Stimulated activated CD4-positive, alpha-beta T cell treated with anti-CD3 and anti-CD28 coated beads, Interleukin-1b, Interleukin-23, amount 100 ng/mL, for 4 hours (primary cell): ENCODE measurements at places on chromosomes 6 and 20.

DNA sequence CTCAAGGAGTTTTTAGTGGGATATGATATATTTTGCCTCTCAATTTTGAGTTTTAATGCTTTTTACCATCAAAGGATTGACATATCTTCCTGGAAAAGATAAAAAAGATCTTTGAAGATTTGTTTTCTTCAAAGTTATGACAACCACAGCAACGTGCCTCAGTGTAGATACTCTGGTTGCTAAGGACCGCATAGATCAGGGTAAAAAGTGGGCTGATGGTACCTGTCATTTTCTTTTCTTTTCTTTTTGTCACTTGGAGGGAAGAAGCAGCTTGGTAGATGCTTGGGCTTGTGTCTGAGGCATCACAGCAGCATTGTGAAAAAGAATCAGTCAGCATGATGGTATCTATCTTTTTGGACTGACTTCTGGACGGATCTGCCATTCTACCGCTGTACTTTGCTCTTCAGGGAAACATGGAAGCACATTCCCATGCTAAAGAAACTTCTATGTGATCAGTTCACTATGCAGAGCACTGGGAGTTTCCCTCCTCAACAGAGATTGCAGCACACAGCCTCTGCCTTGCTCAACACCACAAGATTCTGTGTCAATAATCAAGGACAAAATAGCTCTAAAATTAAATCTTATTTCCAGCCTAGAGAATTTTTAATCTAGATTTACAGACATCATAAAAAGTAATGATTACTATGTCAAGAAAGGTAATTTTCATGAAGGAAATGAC lies 54.8 kb upstream of the SGK1 start:
- no peak for DNase-seq

- DNase-seq = no peak
Observed at GRCh38 chr6:22512686-22513427, 56.5 kb upstream of the HDGFL1 start.

GRCh38 chr20:64098471-64099013 lies 8.8 kb downstream of the NPBWR2 start:
- DNase-seq = no peak

- no peak for DNase-seq
Observed at GRCh38 chr6:25172819-25173218, 106.4 kb upstream of the CARMIL1 start.

- peak; percentile 49 for DNase-seq
Observed at GRCh38 chr20:33791959-33792597, 19.1 kb upstream of the CHMP4B start.

- DNase-seq = no peak
Observed at GRCh38 chr20:25286917-25287316, 39.0 kb downstream of the PYGB start.

DNA sequence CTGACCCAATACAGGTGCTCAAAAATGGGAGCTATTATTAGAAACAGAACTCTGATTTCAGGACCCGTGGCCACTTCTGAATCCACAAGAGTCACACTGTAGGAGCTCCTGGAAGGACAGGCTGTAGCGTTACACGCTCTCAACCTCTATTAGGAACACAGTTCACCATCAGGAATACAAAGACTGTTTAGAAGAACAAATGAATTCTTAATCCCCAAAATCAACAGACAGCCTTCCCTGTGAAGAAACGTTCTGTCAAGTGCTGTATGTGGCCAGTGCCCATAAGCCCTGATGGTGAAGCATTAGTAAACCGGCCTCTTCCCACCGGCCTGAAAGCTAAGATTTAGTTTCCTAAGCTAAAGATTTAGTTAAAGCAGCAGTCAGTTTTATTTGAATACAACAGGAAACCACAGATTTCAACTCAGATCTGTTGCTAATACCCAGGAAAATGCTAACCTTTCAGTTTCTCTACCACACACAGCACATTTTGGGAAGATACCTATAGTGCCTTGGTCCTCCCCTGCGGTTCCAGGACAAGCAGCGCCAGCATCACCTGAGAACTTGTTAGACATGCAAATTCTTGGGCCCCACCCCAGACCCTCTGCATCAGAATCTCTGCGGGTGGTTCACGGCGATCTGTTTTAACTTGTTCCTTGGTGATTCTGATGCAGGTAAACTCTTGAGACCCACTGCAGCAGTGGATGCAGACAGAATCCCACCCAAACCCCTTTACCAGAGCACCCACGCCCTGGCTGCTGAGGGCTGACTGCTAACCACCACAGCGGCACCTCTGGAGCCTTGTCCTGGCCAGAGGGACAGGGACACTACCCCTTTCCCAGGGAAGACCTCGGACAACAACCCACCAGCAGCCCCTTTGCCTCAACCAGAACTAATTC lies 33.4 kb downstream of the MTRES1 start:
- no peak for DNase-seq

DNA sequence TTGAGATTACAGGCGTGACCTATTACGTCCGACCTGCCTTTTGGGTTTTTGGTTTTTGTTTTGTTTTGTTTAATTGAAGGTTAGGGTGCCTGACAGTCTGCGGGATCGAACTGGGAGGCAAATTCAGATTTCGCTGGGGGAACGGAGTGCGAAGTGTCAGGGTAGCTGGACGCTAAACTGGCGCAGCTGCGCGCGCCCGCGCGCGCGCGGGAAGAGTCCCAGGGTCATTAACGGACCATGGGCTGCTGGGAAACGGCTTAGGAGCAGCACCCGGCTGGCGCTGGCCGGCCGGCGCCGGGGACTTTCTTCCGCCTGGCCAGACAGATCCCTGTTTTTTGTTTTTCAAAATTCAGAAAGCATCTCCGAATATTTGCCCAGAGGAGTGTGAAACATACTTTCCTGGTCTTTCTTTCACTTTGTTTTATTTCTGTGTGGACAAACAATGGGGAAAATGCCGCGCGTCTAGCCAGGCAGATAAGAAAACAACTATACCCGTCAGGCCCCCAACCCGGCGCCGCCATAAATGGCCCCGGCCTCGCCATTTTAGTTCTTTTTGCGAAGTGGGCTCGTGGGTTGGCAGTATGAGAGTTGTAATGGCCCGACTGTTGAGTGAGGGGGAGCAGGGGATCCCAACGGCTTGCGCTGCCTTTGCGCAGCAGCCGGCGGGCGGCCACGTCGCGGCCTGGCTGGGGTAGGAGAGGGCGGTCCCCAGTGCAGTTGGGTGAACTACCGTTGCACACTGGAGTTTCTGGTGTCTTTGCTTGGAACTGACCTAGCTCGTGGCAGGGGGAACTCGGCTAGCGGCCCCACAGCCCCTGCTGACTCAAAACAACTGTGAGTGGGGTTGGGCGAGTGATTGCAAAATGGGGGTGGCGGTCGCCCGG lies 7.1 kb downstream of the HSPA1B start:
- peak; percentile 72 for DNase-seq

- no peak for DNase-seq
Observed at GRCh38 chr6:87675004-87675681, 26.9 kb downstream of the AKIRIN2 start.

DNA sequence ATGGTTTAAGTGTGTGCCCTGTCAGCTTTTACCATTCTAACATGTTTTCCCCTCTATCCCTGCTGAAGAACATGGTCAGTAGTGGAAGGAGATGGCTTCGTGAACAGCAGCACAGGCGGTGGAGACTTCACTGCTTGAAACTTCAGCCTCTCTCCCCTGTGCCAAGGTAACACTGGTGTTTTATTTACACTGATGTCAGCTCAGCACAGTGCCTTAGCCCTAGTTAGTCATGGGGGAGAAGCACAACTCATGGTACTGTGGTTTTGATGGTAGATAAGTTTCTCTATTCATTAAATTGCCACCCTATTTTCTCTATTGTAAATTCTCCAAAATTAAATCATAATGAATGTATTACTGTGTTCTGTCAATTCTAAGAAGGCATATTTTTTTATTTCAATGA lies 56.6 kb downstream of the MTHFD1L start:
- no peak for DNase-seq

- no peak for DNase-seq
Observed at GRCh38 chr6:100658486-100658885, 193.8 kb upstream of the SIM1 start.

GRCh38 chr6:165922309-165922794 lies 245.3 kb downstream of the TBXT start:
- DNase-seq = no peak

DNA sequence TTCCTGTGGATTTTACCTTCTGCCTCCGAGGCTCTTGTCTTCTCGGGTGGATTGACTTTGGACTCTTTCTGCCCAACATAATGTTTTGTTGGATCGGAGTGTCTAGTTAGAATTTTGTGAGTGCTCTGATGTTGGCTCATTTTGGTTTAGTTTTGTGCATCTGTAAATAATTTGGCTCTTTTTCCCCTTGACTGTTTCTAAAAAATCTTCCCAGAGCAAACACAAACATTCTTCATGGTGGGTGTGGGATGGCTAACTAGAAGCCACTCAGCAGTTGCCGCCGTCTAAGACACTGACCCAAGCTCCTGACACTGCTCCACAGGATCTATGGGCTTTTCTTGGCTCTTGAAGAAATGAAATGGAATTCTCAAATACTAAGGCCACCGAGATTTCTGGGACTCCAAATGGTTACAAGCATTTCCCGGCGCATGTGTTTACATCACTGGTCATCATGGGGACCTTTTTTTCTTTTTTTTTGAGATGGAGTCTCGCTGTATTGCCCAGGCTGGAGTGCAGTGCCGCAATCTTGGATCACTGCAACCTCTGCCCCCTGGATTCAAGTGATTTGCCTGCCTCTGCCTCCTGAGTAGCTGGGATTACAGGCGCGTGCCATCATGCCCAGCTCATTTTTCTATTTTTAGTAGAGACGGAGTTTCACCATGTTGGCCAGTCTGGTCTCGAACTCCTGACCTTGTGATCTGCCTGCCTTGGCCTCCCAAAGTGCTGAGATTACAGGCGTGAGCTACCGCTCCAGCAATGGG lies 92.0 kb upstream of the FRMD1 start:
- no peak for DNase-seq

GRCh38 chr20:20856306-20856705 lies 143.9 kb upstream of the RALGAPA2 start:
- no peak for DNase-seq

GRCh38 chr20:35462351-35462750 lies 7.0 kb downstream of the CEP250 start:
- DNase-seq = no peak
